ENCODE measurements at places on chromosomes 2 and 18.

DNA sequence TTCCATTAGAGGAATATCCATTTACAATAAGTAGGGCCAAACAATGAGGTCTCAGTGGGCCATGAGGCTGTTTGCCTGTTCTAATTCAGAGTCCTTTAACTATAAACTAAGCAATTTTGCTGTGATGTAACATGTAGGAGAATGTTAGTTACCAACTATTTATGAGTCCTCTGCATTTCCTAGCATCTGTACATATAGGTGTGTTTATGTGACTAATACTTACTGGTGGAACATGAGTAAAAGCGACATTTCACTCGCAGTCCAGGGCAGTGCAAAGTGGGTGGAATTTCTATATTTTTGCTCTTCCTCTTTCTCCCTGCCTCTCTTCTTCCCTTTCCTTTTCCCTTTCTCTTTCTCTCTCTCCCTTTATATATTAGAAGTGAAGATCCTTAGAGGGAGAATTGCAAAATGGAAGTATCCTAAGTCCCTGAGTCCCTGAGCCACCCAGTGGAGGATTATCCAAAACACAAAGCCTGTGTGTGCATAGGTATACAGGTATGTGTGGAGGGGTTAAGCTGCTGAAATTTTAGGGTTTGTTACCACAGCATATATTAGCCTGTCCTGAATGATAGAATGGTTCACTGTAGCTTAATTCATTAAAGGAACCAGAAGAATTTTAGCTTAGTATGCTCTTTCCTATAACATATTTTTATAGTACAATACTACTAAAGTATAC, 487.0 kb upstream of the FANCL start:
- DNase-seq: no peak

DNA sequence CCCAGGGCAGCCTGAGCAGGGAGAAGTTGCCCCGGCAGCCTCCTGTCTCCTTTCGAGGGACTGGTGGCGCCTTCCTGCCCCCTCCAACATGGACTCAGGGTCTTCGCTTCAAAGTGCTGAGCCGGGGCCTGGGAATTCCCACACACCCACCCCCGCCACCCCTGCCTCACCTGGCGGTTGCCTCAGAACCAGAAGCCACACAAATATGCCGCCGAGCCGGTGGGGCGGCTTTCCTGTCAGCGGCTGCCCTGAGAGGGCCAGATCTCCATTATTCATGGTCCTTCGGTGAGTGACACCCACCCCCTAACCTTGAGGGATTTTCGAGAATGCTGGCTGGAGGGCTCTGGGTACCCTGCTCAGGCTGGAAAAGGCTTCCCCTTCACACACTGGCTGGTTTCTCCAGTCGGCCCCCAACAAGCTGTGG, 71.7 kb downstream of the SMAD7 start:
- DNase-seq: no peak

- DNase-seq: no peak
Observed at GRCh38 chr18:36284671-36285295, 12.7 kb upstream of the FHOD3 start.

DNA sequence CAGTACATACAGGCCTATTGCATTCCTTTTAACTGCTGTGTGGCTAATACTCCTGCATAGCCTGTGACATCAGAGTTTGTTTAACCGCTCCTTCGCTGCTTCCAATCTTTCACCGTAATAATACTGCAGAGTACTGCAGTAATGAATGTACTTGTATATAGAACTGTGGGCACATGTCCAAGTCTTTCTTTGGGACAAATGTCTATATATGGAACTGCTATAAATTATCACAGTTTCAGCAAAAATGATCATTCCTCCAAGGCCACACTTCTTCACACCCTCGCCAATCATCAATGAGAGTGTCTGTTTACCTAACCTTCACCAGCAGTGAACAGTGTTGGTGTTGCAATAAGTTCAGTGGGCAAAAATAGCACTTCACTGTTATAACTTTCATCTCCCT, 230.4 kb downstream of the SP3 start:
- DNase-seq: no peak

DNA sequence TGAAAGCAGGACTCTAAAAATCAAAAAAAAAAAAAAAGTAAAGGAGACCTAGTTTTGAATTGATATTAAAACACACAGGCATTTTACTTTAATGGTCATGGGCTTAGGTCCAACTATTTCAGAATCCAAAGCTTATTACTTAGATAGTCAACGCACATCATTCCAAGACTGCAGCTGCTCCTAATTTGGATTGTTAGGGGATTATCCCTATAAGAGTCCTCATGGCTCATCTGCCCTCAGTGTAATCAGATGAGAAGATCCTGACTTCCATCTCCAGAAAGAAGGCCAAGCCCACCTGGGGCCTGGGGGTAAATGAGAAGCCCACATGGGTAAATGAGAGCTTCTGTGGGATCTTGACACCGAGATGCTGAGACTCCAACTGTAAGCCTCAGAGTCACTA, 424.2 kb downstream of the NRXN1 start:
- no peak for DNase-seq

- DNase-seq: no peak
Observed at GRCh38 chr2:205066081-205066480, 520.8 kb downstream of the PARD3B start.

- DNase-seq: no peak
Observed at GRCh38 chr2:5982903-5983265, 290.7 kb downstream of the SOX11 start.

- peak; percentile 48 for DNase-seq
Observed at GRCh38 chr18:57819671-57820460, 16.8 kb upstream of the ATP8B1 start.

DNA sequence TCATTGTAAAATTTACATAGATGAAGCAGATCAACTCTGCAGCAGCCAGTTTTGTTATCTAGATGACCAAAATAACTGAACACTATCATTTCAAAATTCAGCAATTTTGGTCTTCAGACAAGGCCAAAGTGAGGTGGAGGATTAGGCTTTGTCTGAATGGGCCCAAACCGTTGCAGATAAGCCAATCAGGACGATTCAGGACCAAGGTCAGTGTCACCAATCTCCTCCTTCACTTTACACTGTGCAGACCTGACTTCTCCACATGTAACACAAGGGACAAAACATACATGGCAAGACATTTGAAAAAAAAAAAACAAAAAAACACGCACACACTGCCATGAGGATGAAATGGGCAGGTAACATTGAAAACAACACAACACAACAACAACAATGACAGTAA, 211.2 kb downstream of the NAPG start:
- DNase-seq: no peak

GRCh38 chr2:40935349-40935748, 483.5 kb upstream of the SLC8A1 start:
- DNase-seq: no peak

DNA sequence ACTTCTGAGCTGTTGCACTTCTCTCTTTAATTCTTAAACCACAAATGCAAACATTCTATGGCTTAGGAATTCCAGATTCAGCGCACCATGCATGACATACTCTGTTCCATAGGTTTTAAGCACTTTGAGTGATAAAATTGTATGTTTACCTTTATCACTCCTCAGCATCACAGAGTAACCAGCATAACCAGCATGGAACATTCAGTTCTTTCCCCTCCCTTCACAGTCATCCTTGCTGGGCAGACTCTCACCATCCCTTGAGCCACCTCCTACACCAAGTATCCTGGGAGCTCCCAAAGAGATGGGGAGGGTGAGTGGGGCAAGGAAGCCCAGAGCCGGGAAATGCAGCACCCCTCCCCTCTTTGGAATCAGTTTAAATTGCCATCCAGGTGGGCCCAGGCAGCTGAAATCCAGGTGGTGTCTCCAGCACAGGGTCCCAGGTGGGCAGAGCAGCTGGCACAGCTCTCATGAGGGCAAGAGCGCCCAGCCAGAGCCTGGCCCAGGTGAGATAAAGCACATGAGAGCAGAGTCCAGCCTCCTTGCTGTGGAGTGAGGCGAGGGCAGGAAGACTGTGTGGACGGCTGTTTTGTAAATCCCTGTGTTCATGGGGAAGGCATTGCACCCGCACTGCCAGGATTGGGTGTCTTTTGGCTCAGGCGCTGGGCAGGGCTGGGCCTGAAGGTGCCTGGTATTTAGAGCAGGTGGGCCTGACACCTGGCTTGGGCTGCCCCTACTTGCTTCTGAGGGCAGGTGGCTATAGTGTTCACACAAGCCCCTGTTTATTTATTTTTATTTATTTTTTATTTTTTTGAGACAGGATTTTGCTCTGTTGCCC, 36.8 kb downstream of the LAMA3 start:
- no peak for DNase-seq

GRCh38 chr2:172489681-172490080, 62.3 kb downstream of the ITGA6 start:
- DNase-seq: no peak

Measured in thoracic aorta (tissue), 2 donors.